ENCODE measurements at places on chromosomes 2 and 18.

GRCh38 chr2:109375131-109375561 lies 238.6 kb downstream of the SEPTIN10 start:
- no peak for ATAC-seq

DNA sequence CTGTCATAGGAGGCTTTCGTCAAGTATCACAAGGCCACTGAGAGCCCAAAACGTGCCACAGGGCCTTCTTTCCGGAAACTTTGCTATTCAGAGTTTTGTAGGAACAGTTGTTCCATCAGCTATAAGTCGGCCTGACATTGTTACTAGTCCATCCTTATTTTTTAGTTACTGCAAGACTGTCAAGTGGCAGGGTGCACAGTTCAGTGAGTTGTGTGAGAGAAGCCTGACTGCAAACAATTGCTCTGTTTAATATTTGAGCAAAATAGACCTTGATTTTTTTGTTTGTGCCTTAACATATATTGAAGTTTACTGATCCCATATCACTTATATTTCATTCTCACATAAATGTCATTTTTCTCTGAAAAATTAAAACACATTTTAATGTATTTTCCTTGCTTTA lies 110.1 kb downstream of the GALNT1 start:
- ATAC-seq = no peak

DNA sequence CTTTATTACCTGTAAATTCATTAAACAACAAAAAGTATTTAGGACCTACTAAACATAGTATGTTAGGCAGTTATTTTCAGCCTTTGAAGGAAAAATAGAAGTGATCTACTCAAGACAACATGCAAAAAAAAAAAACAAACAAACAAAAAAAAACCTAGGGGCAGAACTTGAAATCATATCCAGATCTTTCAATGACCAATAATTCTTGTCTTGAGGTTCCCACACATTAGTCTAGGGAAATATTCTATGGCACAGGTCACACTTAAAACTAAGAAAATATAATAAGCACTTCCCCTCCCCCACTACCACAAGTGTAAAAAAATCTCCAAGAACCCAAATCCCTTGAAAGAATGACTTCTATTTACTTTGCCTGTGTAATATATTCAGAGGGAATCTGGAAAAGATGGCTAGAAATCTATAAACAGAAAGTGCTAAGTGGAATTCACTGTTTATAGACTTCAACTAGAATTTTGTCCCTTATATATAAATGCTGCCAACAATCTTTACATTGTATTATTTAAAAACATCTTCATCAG lies 3.5 kb downstream of the PELI1 start:
- no peak for ATAC-seq

- no peak for ATAC-seq
These were observed 292.4 kb upstream of the SETBP1 start for GRCh38 chr18:44388329-44388728.

- no peak for ATAC-seq
These were observed 3.2 kb downstream of the GLI2 start for GRCh38 chr2:120738786-120739437.

DNA sequence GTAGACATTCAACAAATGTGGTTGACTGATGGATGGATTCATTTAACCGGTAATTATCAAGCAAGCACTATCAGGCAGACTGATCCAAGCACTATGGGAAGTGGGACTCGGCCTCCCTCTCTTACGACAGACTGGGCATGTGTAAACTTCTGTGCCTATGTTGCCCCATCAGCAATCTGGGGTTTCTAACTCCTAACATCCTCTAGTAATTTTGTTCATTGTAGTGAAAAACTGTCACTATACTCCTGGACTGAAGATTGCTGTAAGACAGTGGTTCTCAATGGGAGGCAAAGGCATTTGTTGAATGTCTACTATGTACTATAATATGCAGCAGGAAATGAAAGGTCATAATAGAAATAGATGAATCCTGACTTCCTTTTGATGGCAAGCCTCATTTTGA lies 51.2 kb upstream of the CREB1 start:
- no peak for ATAC-seq

GRCh38 chr2:121071034-121071504 lies 213.9 kb downstream of the TFCP2L1 start:
- no peak for ATAC-seq

Data from stimulated activated memory B cell treated with anti-CD40 and anti-IgM and Interleukin-4, amounts not matched to agents 10 μg/mL and 1 μg/mL and 100 μg/mL, for 72 hours (primary cell).